ENCODE measurements at places on chromosomes 2 and 18. TPM values are rescaled to one million over a fixed set of nuclear protein-coding genes. Genes with fewer than 3 reads are reported as not detected.
A peak's percentile ranks its signal among the peaks of the same experiment; 100 is the strongest.

DNA sequence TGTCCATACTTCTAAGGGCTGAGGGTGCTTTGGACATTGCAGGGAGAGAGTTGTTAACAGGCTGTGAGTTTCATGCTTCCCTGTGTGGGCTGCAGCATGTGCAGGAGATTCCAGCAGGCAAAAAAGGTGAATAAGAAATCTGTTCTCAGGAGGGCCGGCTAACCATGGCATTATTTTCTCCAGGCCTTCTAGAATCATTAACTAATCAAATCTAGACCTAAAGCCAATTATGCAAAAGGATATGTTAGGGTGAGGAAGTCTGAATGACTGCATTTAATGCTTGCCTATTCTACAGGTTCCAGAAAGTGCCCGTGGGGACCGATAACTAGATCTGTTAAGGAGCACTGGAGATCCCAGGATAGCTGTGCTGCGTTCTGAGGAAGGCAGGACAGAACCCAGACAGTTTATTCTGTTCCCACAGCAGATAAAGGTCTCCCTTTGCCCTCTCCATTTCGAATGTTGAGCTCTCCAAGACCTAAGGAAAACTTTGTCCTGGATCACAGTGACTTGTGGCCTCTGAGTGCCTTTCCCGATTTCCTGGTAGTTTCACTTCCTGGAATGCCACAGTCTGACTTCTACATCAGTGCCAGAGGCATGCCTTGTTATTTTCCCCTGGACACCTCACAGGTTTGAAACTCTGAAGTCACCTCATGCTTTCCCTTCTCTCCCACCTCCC is 50.0 kb upstream of the ZFP36L2 start:
- peak; percentile 26 for DNase-seq

GRCh38 chr2:232491139-232491780 is 3.6 kb upstream of the ECEL1 start:
- DNase-seq: no peak

Gene ZRANB3
- total RNA-seq: 7.2 TPM

Gene FBXO11
- 62.8 TPM for total RNA-seq

DNA sequence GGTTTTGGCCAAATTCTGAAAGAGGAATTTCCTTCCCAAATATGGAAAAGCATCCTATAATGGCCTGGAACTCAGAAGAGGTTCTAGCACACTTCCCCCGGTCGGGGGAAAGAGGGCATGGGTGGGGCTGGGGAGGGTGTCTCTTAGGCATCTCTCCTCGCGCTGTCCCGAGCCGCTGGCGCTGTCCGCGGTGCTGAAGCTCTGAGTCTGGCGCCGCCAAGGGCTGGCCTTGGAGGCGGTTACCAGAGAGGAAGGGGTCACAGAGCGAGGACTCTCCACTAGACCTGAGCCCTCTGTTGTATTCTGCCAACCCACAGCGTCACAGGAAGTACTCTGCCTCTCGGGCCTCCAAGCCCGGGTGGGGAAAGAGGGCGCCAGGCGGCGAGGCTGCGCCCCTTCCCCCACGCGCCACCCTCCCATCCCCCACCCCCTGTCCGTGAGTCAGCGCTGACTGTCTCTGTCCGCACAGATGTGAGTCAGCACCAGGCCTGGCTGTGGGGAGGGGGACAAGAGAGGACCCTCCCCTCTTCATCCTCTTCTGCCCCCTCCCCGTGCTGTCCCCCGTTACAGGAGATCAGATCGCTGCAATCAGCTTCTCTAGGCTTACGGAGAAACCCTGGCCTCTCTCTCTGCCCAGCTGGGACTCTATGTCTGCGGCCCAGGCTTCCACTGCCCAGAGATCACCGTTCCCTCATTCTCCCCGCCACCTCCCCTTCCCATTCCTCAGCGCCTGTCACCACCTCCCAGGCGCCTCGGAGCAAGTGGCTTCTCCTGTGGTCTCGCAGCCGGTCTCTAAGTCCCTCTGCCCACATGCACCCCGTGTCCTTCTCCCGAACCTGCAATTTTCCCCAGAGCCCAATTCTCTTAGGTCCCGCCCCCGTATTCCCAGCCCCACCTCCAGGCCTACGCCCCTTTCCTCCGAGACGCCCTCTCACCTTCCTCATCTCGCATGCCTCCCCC is 779 bp downstream of the PTPRN start:
- DNase-seq: peak; percentile 69

Gene NR4A2
- total RNA-seq: 2.2 TPM

DNA sequence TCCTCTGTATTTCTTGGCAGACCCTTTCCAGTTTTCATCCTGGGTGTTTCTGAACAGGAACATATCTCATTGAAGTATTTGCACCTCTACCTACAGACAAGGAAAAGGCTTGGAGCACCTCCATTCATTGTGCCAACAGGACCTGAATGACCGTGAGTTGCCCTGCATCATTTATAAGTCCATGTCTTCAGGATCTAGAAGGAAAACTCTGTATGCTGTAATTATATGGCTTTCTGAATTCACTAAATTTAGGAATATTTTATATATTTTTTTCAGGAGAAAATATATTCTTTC is 402.3 kb upstream of the SLC14A2 start:
- DNase-seq: no peak

DNA sequence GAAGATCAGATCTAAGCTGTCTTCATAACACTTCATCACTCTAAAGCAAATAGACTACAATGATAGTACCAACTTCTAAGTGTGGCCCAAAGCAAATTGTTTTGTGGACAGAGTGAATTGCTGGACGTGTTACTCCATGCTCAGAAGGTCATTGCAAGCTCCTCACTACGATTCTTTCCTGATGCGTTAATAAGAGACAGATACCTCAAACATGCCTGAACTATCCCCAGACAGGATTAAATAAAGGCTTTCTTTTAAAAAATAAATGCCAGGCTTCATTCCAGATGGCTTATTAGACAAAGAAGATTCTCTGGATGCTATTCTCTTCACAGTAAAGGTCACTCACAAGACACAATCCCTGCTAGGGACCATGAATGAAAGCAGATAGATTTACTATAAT is 621.2 kb downstream of the DCDC2C start:
- DNase-seq: peak; percentile 24

DNA sequence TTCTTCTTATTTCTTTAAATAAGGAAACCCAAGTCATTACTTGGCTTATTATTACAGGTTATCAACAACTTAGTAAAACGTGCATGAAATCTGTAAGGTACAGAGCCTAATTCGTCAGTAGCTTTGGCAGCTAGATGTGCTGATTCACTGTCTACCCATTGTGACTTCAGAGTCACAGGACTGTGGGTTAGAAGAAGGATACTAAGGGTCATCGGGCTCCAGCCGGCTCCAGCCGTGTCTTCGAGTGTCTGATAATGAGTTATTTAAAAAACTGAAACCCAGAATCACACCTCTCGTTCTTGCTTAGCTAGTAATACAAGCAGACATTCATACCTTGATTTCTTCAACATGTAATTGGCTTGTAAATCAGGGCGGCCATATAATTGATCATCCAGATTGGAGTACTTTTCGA is 170.5 kb downstream of the FMNL2 start:
- no peak for DNase-seq

- DNase-seq: no peak
Measured at GRCh38 chr2:98952966-98953365, 16.9 kb upstream of the CRACDL start.

DNA sequence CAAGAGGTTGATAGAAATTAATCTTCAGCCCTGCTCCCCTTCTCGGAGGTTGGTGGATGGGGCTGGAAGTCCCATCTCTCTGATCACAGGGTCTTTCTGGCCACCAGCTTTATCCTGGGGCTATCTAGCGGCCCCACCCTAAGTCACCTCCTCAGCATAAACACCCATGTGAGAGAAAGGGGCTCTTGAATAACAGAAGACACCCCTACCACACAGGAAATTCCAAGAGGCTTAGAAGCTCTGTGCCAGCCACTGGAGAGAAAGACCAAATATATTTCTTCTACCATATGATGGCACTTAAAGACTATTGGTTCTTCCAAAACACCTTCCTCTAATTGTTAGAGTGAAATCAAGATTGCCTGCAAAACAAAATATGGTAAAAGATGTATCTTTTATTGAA is 219.7 kb downstream of the VAPA start:
- DNase-seq: no peak

GRCh38 chr2:178012639-178013038 is 59.9 kb downstream of the PDE11A start:
- no peak for DNase-seq

DNA sequence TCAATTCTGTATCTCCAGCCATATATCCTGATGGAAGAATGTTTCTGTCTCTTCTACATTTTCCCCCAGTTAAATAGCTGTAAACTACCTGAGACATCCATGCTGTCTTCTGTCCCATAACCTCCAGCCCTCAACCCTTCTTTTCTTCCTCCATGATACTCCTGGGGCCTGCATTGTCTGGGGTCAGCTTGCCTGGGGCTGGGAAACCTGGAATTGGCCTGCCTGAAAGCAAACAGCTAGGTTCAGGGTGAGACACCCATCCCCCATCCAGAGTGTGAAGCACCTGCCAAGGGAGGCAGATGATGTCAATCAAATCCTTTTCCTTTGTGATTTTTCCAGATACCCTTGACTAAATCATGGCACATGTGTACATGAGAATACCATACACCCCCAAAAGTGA is 313.7 kb upstream of the MGAT5 start:
- no peak for DNase-seq

- peak; percentile 94 for DNase-seq
Measured at GRCh38 chr2:189082376-189082975, 97.1 kb downstream of the COL5A2 start.

All from umbilical cord (tissue), 2 donors.